ENCODE measurements at places on chromosomes 7 and 10.

DNA sequence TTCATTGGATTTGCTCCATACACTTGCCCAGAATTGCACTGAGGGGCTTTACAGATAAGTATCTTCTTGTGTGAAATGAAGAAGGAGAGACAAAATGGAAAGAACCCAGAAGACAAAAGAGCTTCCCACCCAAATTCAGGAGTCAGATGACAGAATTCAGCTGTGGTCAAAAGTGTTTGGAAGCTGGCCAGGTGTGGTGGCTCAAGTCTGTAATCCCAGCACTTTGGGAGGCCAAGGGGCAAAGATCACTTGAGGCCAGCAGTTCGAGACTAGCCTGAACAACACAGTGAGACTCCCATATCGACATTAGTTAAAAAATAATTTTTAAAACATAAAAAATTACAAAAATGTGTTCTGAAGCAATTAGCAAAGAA is 27.1 kb downstream of the DUSP5 start:
- no peak for DNase-seq

DNA sequence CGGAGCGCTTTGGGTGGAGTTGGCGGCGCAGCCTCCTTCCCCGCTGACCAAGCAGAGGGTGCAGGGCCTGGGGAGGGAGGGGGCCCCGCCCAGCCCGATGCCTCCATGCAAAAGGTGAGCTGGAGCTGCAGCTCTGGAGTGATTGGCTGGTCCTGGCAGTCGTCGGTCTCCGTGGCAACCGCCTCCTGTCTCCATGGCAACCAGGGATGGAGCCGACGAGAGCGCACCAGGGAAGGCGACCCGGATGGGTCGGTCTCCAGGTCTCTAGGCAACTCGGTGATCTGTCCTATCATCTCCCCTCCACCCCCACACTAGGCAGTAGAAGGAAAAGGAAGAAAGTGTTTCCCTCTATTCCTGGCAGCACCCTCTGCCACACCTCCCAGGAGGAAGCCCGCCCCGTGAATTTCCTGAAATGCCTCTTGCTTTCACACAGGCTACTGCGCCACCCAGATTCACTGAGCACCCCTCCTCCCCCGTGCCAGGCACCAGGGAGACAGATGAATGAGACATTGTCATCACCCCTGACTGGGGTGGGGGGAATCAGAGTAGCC is 647 bp upstream of the NACAD start:
- DNase-seq = peak; percentile 81

- no peak for DNase-seq
Measured at GRCh38 chr7:135940077-135941075, 36.8 kb downstream of the MTPN start.

- DNase-seq = no peak
Measured at GRCh38 chr7:16419859-16420258, 1.5 kb downstream of the CRPPA start.

- DNase-seq = no peak
Measured at GRCh38 chr7:121480566-121481335, 84.6 kb upstream of the FAM3C start.

DNA sequence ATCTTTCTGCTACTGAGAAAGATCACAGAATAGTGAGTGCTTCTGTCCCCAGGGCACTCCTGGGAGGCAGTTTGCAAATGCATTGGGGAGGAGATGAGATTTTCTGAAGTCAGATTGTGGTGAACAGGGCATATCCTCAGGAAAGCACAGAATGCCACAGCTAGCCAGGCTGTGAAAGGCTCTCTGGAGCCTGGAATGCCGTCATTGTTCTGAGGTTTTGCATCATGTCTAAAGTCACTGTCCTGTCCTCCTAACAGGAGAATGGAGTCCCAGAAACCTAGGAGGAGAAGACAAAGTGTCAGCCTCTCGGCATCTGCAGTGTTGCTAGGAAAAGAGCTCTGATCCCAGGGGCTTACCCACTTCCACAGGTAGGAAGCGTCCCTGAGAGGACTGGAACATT is 69.2 kb upstream of the IGFBP3 start:
- no peak for DNase-seq

DNA sequence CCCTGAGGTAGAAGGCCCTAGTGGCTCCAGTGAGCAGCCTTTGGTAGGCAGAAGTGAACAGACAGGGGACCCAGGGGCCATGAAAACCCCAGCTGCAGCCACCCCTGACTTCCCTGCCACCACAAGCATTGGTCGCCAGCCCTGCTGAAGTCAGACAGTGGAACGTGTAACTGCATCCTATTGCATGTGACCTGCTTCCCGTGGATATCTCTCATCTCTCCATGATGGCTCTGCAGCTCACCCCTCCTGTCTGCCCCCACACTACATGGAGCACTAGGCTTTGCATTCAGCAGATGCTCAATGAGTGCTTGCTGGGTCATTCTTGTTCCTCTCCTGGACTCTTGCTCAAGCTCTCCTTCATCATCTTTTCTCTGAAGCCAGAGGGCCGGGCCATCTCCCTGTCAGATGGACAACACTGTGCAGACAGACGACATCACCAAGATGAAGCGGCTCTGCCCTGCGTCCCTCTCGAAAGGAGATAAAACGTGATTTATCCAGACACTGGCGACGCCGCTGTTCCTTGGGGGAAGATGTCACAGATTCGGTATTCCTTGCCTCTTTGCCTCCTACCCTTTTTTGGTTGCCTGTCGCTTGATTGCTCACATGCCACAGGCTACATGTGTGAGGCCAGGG is 117.5 kb downstream of the SH3PXD2A start:
- no peak for DNase-seq

- DNase-seq = no peak
Measured at GRCh38 chr10:112619556-112619955, 172.5 kb downstream of the VTI1A start.

GRCh38 chr10:128440513-128441160 is 314.4 kb upstream of the MKI67 start:
- DNase-seq = no peak

DNA sequence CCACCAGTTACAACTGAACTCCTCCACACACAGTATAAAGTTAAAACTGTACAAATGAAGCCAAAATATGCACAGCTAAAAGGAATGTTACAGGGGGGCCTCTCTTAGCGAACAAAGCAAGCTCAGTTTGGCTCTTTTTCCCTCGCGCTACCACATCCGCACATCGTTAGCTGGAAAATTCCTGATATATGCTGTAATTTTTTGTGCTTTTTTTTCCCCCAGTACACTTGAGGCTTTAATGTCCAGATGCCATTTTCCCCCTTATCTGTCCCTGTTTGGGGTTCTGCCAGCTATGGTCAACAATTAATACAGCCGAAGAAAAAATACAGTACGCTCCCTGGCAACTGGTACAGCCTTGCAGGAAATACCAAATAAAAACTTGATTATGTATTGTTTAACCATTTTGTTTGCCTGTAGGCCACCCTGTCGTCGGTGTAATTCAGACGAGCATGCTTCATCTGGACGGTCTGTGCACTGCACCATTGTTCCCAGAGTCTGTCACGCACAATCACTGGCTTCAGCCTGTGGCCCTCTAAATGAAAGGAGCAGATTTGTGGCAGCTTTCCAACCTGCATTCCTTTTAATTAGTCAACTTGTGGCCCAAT is 108.1 kb upstream of the FAM133B start:
- DNase-seq = no peak

DNA sequence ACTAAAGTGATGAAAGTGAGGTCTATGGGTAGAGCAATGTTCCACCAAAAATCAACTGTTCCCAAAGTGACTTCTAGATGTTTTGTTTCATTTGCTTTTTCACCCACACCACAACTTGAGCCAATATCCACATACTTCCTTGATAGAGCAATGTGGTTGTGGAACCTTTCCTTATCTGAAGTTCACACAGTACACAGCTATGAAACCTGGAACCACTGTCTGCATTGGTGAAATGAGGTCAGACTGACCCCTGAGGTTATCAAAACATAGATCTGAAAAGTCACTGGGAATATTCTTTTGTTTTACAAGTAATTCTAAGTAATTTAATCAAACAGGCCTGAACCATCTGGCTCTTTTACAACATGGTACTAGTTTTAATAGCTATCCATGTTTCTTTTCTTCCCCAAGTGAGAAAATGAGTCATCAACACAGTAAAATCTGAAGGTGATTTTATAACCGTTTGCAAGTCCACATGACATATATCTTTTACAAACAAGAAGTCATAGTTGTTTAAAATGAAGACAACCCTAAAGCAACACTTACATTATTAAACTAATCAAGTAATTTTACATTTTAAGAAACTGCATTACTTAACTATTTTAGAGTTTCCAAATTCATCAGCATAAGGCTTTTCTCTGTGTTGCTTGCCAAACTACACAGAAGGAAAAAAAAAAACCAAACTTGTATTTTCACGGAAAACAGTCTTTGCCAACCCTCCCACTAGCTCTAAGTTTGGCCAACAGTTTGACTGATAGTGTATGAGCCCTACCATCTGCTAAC is 80.3 kb downstream of the LRRC17 start:
- DNase-seq = no peak

DNA sequence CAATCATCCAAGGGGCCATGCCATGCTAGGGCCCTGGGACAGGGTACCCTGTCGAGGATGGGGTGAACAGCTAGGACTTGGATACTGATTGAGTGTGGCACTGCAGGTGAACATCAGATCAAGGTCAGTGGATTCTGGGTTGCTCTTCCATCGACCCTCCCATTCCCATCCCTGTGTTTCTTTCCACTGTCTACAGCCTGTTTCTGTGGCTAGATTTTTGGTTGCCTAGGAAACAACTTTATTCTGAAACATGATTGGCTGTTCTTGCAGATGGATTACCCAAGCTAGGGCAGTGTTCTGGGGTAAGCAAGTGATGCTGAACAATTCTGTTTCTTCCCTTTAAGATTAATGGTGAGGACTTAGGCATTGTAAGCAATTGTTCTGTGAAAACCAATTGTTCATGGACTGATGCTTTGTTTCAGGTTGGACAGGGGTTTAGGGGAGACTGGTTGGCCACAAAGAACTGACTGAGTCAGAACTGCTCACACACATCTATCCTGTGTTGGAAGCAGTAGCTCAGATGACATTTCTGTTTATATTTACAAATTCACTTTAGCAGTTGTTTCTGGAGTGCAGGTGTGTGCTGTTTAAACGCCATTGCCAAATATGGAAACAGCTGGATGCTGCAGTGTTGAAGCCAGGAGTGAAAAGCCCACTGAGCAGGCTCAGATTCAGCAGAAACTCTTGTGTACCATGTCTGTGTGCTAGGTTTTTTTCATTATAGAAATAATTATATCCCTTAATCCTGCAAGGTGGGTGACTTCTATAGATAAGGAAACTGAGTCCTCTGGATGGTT is 102.3 kb upstream of the BTBD16 start:
- no peak for DNase-seq

- no peak for DNase-seq
Measured at GRCh38 chr7:107394276-107394675, 75.6 kb upstream of the GPR22 start.

DNA sequence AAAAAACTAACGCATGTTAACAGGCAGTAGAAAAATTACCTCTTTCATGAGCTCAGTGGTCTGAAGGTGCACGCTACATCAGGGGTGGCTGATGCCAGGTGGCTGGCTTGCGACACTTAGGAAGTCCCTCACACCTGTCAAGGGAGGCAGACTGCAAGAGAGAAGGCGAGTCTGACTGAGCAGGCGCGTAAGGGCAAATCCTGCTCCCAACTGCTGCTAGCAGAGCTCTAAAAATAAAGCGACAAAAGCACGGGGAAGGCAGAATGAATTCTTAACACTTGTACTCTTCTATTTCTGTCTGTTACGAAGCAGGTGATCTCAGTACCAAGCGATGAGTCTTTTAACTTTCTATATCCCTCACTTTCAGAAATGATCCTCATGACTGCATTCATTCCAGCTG is 33.1 kb downstream of the CACNA2D1 start:
- no peak for DNase-seq

GRCh38 chr10:75234683-75235374 is 928 bp downstream of the COMTD1 start:
- DNase-seq = no peak

DNA sequence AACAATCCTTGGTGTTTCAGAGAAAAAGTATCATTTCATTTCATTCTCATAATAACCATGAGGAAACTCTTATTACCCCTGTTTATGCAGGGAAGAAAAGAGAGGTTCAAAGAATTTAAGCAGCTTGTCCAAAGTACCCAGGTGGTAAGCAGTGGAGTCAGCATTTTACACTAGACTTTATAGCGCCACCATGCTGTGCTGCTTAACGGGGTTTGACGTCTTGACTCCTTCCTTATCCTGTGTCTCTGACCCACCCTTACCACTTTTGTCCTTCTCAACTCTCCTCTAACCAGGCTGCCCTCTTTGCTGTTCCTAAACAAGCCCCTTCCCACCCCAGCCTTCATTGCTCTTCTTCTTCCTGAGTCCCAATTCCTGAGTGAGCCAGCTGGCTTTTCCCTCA is 117.0 kb upstream of the AHR start:
- no peak for DNase-seq

DNA sequence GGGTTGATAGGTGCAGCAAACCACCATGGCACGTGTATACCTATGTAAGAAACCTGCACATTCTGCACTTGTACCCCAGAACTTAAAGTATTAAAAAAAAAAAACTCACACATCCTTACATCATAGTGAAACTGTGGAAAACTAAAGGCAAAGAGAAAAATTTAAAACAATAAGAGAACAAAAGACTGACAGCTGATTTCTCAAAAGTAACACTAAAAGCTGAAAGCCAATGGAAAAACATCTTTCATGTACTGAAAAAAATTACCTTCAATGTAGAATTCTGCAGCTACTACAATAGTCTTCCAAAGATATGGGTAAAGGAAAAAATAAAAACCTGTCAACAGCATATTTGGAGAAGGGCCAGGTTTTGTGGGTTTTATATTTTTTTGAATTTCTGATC is 729.1 kb upstream of the NRP1 start:
- DNase-seq = no peak

GRCh38 chr10:119237722-119238436 is 30.5 kb downstream of the GRK5 start:
- no peak for DNase-seq

DNA sequence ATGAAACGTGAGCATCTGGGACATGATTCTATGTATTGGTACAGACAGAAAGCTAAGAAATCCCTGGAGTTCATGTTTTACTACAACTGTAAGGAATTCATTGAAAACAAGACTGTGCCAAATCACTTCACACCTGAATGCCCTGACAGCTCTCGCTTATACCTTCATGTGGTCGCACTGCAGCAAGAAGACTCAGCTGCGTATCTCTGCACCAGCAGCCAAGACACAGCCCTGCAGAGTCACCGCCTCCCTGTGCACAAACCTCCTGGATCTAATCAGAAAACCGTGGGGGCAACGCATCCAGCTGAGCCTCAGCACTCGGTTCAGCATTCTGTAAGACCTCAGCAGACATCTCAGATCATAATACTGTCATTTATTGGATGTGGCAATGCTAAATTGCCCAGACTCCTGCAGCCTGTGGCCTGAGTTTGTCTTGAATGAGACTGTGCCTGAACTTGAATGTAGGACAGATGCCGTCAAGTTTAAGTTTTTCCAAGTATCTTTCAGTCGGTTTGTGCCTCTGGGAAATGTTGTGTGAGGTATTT is 41.5 kb upstream of the PRSS58 start:
- no peak for DNase-seq
